Myocyte (in vitro differentiated cells): ENCODE measurements at places on chromosomes 2 and 18. TPM values are rescaled to one million over a fixed set of nuclear protein-coding genes. Genes with fewer than 3 reads are reported as not detected.
A peak's percentile ranks its signal among the peaks of the same experiment; 100 is the strongest.

DNA sequence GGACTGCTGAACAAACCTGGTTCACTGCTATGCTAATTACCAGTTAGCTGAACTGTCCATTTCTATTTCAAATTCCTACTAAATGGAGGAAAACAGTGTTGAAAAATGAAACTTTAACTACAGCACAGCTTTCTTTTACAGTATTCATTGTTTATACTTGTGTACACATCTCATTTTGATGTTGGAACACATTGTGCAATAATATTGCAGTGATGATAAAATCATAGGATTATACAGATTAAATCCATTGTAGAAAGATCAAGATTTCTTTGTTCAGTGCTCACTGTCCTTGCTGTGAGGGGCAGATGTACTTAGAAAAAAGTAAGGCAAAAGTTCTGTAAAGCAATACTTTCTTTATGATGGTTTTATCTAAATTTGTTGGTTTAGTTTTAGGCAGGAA lies 1055.1 kb downstream of the LRP1B start:
- DNase-seq = no peak

- no peak for DNase-seq
Observed at GRCh38 chr2:235365743-235366142, 128.1 kb upstream of the AGAP1 start.

The SLC9A2 gene
- total RNA-seq = 0.57 and 0.75 TPM in 2 replicates

The EGR4 gene
- total RNA-seq = not detected in 2 replicates

GRCh38 chr2:169928463-169928864 lies 101.2 kb downstream of the UBR3 start:
- DNase-seq = peak; percentile 60

The MOCOS gene
- 4.8 and 5.4 TPM in 2 replicates for total RNA-seq

The PAX8 gene
- 19.6 and 27.8 TPM in 2 replicates for total RNA-seq

The IL1A gene
- not detected in 2 replicates for total RNA-seq
